Naive thymus-derived CD8-positive, alpha-beta T cell (primary cell): ENCODE measurements at places on chromosomes 11 and 22. TPM values are rescaled to one million over a fixed set of nuclear protein-coding genes. Genes with fewer than 3 reads are reported as not detected.

CHCHD10 gene
- total RNA-seq = 44.3 TPM

SMC1B gene
- 0.16 TPM for total RNA-seq

OR2AG1 gene
- not detected for total RNA-seq

PHETA2 gene
- total RNA-seq = 0.74 TPM

SLC22A12 gene
- total RNA-seq = not detected

VPS37C gene
- 6.3 TPM for total RNA-seq

NRXN2 gene
- 0.21 TPM for total RNA-seq

EMID1 gene
- not detected for total RNA-seq

- no peak for DNase-seq
These were observed 328.1 kb downstream of the CASP12 start for GRCh38 chr11:104570078-104570701.

- no peak for DNase-seq
These were observed 383.2 kb upstream of the ARHGAP42 start for GRCh38 chr11:100303897-100304296.

GRCh38 chr11:62449451-62449851 is 30.6 kb downstream of the SCGB1A1 start:
- DNase-seq = no peak

- DNase-seq = no peak
These were observed 204.3 kb downstream of the TENM4 start for GRCh38 chr11:79236541-79236971.

- no peak for DNase-seq
These were observed 53.6 kb downstream of the GRAMD4 start for GRCh38 chr22:46673662-46674236.

DNA sequence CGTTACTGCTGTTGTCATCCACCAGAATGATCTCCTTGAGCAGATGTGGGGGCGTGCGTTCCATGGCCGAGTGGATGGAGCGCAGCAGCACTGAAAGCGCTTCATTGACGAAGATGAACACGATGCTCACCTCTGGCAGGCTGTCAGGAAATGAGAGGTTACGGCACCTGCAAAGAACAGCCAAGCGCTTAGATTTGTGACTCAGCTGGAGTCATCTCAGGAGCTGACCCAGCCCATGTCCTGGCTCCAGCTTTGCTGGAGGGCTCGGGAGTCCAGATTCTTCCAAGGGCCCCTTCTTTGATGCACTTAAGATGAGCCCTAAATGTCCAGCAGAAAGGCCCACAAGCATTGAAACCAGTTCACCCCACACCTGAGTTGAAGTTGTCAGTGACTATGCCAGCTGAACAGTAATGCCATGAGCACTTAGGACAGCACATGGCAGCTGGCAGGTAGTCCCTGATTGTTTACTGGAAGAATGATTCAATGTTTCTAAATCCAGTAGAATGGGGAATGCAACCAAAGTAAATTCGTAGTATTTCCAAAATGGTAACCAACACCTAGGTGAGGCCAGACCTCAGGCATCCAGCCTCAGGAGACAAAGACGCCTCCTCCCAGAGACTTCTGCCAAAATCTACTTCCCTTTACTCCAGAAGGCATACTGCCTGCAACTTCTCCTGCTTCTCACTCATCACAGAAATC is 79.7 kb upstream of the CSNK2A3 start:
- DNase-seq = no peak

DNA sequence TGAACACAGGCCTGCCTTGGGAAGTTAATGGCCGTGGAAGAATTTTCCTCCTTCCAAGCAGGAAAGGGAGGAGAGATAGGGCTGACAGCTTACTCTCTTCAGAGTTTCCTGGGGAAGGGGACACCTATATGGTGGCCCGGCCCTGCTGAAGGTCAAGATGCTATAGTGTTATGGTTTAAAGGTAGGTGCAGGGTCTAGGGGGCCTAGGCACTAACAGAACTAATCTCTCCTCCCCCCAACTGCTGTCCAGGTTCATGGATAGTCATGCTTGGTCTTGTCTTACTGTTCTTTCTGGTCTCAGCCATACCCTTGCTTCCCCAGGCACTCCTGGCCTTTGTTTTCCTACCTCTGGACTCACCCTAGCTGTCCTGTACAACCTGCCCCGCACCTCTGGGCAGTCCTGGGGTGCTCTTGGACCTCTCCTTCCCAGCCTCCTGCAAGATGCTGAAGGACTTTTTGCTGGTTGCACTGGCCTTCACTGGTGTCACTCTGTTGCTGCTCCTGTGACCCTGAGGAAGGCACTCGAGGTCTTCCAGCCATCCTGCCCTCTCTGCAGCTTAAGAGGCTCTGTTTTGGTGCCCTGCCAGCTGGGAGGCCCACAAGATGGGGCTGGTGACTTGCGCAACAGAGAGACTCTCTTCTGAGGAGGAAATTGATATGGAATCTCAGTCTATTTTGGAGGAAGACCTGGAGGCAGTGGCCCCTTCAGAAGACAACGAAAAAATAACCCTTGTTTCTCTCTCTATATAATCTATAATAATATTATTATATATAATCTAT is 17.9 kb downstream of the SEC14L3 start:
- no peak for DNase-seq

DNA sequence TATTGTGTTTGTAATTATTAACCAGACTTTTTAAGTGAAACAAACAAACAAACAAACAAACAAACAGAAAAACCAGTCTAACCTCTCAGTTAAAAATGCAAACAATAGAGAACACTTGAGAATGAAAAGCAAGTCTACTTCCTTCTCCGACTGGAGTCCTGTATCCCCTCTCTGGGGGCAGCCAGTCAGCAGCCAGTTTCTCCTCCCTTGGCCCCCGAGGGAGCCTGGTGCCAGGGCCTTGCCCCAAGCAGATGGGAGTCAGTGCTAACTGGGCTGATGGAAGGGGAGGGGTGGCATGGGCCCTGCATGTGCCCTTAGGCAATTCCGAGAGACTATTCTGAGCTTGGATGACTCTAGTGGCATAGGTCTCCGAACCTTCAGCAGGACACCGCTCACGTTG is 137.2 kb downstream of the GRIK4 start:
- DNase-seq = no peak

- peak; percentile 93 for DNase-seq
These were observed 4.6 kb downstream of the TRABD start for GRCh38 chr22:50190182-50190940.

DNA sequence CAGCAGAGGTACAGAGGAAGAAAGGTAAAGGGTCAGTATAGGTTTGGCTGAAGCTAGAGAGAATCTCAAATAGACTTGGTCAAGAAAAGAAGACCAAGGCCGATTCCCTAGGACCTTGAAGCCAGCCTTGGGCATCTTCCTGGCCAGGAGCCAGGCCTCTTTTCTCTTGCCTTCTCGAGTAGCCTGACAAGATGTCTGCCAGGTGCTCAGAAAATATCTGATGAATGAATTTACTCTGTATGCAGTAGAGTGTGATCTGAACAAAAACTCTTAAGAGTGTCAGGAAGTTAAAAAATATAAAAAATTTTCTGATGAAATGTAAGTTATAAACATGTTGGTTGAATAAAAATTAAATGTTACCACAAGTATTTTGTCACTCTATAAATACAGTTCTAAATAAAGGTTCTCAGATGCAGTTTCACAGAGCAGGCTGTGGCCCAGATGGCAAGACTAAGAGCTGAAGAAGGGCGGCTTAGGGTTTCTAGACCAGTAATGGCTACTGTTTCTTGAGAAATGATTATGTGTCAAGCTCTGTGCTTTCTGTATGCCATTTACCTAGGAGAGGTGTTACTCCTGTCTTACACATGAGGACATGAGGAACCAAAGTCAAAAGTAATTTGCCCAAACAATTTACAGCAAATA is 98.1 kb downstream of the ATXN10 start:
- no peak for DNase-seq

GRCh38 chr22:24845041-24845898 is 39.3 kb downstream of the SGSM1 start:
- no peak for DNase-seq

DNA sequence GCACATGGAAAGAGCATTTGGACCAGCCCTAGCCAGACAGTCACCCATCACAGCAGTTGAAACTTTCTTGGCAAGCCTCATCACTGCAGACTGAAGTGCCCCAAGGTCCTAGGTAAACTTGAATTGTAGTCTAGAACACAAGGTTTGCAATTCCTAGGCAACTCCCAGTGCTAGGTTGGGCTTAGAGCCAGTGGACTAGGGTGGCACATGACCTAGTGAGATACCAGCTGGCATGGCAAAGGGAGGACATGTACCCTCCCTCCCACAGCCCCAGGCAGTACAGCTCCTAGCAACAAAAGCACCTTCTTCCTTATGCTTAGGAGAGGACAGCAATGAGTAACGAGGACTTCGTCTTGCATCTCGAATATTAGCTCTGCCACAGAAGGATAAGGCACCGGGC is 889.5 kb downstream of the JRKL start:
- no peak for DNase-seq

GRCh38 chr11:27926486-27926885 is 181.5 kb downstream of the KIF18A start:
- no peak for DNase-seq

DNA sequence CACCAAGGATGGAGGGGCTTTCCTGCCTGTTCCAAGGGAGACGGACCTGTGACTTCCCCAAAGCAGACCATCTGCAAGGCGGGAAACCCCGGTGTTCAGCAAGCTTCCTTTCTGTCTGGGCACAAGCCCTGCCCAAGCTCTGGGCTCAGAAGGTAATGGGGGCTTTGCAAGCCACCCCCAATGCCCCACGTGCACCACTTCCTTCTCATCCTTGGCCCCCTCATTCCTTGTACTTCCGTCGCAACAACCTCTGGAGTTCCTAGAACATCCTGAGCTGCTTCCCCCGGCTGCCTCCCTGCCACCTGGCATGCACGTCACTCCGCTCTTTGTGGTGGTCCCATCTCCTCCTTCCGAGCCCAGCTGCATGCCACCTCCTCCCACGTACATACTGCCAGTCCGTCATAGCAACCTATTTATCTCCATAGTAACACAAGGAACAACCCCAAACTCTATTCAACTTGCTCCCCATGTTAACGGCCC is 3.9 kb downstream of the MYEOV start:
- peak; percentile 39 for DNase-seq

DNA sequence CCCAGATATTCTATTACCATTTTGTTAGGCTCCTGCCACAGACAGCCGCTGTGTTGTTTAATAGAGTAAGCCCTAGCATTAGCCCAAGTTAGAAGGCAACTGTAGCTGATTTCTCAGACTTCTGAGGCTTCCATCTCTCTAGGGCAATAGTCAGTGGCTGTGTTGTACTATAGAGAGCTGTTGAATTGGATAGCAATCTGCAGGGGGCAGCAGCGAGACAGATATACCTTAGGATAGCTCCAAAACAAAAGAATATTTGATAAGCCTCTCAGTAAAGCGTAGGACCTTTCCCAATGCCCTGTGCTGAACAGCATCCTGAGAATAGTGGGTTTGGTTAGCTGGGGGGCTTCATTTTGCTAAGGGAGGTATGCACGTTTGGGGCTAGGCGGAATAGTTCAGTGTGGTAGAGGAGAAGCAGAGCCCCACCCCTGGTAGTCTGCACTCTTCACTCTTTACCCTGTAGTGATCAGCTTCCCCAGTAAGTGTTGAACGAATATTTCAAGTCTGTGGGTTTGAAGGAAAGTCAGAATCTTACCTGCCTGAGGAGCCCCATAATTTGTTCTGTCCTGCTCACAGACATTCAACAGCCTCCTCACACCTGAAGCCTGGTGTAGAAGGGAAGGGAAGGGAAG is 515.1 kb downstream of the INSC start:
- no peak for DNase-seq

DNA sequence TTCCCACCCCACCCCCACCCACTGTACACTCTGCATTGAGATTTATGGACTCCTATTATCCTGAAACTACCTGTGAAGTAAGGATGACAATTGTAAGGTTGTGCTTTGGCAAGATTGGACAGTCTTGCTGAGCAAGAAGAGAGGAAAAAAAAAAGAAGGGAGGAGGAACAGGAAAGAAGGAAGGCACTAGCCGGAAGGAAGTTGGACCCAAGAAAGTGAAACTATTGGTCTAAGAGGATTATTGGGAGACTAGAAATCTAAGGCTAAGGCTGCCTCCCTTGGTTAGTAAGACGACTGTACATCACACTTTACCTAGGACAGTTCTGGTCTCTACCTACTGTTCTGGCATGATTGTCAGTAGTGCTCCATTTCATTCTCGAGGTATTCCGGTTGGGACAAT is 12.1 kb upstream of the TRIM44 start:
- DNase-seq = no peak

- DNase-seq = no peak
These were observed 33.0 kb downstream of the DKK3 start for GRCh38 chr11:11975201-11976092.

- no peak for DNase-seq
These were observed 1.0 kb upstream of the SEC14L4 start for GRCh38 chr22:30506507-30506968.
